ENCODE measurements at places on chromosomes 2 and 18.

GRCh38 chr2:20352581-20353216, 2.1 kb upstream of the PUM2 start:
- DNase-seq = no peak

GRCh38 chr2:47079515-47080412, 75.3 kb downstream of the STPG4 start:
- no peak for DNase-seq

- DNase-seq = no peak
These were observed 53.6 kb downstream of the CCDC68 start for GRCh38 chr18:54905629-54906028.

- DNase-seq = no peak
These were observed 22.5 kb downstream of the CYRIA start for GRCh38 chr2:16643099-16643498.

GRCh38 chr2:138713069-138713496, 67.1 kb downstream of the NXPH2 start:
- no peak for DNase-seq

- DNase-seq = no peak
These were observed 6.8 kb downstream of the ASXL3 start for GRCh38 chr18:33584548-33585430.

GRCh38 chr2:203413796-203414195, 85.6 kb downstream of the ABI2 start:
- no peak for DNase-seq

DNA sequence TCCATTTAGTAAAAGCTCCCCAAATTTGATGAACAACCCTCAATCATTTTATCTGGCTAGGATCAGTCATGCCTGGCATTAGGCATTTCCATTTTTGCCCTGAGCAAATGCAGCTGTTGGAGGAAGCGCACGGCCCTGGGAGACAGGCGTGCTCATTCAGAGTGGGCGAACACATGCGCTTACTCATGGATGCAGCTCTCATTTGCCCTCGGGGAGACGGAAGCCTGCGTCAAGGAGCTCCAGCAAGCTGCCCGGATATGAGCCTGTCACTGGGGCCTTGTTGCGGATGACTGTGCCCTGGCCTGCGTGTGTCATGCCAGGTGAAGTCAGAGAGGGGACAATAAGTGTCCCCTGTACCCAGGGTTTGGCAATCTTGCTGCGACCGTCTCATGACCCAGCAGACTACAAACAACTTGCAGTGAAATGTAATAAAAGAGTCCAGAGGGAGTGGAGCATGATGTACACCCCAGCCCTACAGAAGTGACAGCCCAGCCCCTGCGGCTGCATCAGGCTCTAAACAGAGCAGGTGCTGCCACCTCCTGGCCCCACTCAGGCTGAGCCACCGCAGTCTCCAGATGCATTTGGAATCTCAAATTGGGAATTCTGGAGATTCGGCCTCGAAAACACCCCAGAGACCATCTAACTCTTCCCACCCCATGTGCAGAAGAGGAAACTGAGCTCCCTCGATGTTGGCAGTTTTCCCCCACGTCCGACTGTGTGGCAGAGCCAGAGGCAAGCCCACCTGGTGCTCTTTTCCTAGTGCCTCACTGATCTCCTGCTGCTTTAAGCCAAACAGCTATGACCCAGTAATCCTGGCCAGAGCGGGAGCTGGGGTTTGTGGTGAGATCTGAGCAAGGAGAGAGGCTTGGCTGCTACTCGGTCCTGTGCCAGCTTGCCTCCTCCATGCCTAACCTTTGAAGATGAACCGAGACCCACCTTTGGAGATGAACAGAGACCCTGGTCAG, 105.0 kb upstream of the ALK start:
- DNase-seq = peak; percentile 14

DNA sequence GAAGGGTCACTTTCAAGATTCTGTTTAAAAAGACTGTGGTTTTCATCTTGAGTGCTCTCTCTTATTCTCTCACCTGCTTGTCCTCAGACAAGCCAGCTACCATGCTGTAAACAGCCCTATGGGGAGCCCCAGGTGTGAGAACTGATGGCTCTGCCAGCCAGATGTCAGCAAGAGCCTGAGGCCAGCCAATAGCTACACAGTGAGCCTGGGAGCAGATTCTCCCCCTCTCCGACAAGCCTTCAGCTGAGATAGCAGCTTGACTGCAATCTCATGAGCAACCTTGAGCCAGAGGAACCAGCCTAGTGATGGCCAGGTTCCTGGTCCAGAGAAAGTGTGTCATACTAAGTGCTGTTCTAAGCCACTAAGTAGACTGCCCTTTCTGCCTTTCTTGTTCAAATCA, 272.1 kb downstream of the NAPG start:
- no peak for DNase-seq

- DNase-seq = no peak
These were observed 47.3 kb upstream of the MGAT5 start for GRCh38 chr2:134206573-134206972.
